SK-N-SH treated with all-trans-retinoic acid at 6 μM for 48 hours (cell line): ENCODE measurements at places on chromosomes 5 and 9.

GRCh38 chr5:82011761-82012160, 39.9 kb downstream of the ATG10 start:
- ATAC-seq: no peak

GRCh38 chr5:111892949-111893348, 136.0 kb upstream of the NREP start:
- no peak for ATAC-seq

GRCh38 chr5:107446972-107447371, 223.8 kb downstream of the EFNA5 start:
- ATAC-seq: no peak

DNA sequence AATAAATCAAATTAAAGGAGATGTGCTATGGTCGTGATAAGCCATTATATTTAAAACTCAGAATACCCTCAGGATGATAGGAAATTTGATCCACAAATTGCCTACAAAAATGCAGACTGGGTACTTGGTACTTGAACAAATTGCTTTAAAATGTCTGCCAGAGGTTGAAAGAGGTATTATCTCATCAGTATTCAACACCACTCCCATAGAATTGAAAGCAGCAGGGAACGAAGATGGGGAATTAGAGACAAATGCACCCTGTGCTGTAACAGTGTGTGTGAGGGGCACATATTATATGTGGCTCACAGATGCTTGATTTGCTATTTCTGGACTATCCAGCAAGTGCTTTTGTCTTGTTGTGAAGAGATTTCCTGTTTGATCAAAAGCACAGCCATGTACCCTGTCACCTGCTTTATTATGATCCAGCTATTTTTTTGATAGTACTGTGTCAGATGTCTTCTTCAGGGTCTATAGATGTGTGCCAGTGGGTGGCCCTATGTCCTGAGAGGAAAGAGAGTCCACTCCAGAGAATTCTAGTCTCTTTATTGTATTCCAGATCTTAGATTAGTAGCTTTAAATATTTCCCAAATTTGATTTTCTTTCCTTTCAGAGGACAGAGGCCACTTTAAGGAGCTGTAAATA, 120.1 kb downstream of the XRCC4 start:
- no peak for ATAC-seq

- ATAC-seq: no peak
Observed at GRCh38 chr9:125519734-125520133, 187.3 kb downstream of the MAPKAP1 start.

DNA sequence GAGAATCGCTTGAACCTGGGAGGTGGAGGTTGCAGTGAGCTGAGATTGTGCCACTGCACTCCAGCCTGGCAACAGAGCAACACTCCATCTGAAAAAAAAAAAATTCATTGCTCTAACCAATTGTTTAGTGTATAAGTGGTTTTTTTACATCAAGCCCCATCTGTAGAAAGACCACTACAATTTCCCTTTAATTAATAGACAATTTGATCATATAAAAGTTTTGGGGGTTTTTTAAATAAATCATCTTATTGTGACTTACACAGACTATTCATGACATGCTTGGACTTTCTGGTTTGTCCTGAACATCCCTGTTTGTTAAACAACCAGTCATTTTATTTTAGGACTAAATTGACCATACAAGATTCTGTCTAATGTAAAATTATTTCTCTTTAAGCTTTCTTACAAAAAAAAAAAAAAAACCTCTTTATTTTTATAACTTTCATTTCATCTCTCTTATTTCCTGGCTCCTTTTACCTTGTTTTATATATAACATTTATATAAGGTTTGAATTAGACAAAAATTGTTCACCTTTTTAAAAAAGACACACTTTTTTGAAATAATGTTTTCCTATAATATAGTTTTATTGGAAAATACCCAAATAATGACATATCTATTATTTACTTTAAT, 9.8 kb upstream of the FANCC start:
- ATAC-seq: no peak

DNA sequence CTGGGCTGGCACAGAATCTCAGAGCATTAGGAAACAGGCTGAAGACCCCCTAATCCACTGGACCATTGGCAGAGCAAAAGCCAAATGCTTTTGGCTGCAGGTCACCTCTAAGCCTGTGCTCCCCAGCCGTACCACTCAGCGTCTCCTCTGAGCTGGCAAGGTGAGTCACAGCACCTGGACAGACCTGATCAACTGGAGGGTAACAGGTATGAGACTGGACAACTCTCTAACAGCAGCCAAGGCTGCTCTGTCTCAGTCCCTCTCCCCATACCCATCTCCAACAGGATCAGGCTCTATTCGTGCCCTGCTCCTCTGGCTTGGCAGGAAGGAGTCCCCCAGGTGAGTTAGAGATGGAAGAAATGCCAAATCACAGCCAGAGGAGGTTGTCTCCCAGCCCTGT, 4.7 kb downstream of the GOLGA2 start:
- no peak for ATAC-seq

GRCh38 chr9:128174062-128174461, 14.0 kb downstream of the BBLN start:
- no peak for ATAC-seq

- no peak for ATAC-seq
Observed at GRCh38 chr5:153267506-153267905, 223.0 kb upstream of the GRIA1 start.

- no peak for ATAC-seq
Observed at GRCh38 chr9:120787933-120788332, 5.3 kb downstream of the FBXW2 start.

- no peak for ATAC-seq
Observed at GRCh38 chr5:98570010-98570409, 203.5 kb upstream of the RGMB start.

GRCh38 chr9:4618700-4619099, 43.4 kb upstream of the PLPP6 start:
- ATAC-seq: no peak

DNA sequence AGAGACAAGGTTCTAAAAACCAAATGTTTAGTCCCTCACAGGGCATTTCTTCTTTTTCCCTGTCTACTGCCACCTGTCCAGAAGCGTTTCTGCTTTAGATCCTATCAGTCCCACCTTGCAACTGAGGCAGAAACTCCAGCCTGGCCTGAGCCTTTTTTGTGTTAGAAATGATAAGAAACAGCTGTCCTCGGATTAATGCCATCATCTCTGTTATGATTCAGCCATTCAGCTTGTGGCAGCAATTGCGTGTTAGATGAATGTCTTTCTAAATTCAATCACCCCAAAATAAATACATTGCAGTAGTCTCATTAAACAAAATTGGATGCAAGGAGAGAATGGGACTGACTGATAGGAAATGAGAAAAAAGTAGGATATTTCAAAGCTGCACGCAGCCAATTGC, 28.3 kb upstream of the FRMPD1 start:
- peak; percentile 21; the same call in 2 of the 3 replicates for ATAC-seq

DNA sequence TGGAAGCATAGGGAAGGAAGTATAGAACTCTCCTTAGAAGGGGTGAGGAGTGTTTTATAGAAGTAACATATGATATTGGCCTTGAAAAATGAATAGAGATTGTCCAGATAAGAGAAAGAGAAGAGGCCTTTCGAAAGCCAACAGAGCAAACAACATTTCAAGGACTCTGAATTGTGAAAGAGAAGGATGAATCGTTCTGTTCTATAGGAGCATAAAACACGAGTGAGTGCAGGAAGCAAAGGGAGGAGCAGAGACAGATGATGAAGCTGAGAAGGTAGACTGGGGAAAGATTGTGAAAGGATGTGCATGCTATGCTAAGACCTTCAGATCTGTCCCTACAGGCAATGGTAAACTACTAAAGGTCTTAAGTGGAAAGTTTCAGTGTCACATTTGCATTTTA, 271.0 kb downstream of the TMEM161B start:
- no peak for ATAC-seq

GRCh38 chr9:14746626-14747025, 24.1 kb upstream of the CER1 start:
- no peak for ATAC-seq

- ATAC-seq: no peak
Observed at GRCh38 chr9:38172586-38172985, 103.6 kb upstream of the SHB start.

DNA sequence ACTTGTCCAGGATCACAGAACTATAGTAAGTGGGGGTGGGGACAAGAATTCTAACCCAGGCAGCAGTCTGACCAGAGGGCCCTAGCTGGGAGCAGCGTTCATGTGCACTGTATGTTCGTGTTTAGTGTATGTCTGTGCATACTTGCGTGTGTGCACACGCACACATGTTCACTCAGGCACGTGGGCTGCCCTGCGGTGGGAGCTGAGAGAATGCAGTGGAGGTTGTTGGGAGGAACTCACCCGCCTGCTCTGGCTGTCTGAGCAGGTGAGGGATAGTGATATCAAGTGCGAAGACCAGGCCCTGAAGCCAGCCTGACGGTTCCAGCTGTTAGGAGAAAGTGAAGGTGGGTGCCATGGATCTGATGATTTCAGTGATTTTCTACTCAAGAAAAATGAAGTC, 942 bp downstream of the DCANP1 start:
- no peak for ATAC-seq

DNA sequence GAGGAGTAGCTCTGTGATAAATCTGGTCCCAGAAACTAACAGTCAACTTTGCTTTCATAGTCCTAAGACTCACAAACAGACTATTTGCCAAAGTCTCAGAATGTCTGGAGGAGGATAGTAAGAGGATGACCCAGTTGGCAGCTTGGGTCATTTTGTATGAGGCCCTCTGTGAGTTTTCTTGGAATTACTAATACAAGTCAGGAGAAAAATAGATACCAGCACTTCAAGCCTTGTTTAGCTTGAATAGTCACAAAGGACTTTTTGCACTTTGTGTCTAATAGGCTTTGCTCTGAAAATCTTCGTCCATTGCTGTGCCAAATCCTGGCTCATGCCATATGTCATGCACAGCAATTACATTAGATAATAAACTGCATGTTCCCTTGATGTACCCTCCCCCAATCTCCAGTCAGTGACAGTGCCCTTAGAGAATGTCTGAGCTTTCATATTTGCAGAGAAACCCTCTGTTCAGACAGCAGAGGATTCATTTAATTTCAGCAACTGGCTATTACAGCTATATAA, 612.8 kb downstream of the CSNK1G3 start:
- ATAC-seq: no peak

DNA sequence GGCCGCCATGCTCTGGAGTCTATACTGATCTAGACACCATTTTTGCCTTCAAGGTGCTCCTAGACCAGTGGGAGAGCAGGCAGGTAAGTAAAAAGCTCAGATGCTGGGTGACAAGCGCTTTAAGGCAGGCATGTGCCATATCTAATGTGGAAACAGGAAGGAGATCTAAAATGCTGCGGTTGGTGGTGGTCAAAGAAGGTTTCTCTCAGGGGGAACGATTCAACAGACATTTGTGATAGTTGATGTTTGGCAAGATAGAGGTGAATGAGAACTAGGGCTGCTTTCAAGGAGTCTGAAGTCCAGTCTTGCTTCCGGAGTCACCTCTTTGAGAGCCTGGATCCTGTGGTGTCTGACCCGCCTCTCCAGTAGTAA, 146.2 kb upstream of the KLF4 start:
- ATAC-seq: no peak

DNA sequence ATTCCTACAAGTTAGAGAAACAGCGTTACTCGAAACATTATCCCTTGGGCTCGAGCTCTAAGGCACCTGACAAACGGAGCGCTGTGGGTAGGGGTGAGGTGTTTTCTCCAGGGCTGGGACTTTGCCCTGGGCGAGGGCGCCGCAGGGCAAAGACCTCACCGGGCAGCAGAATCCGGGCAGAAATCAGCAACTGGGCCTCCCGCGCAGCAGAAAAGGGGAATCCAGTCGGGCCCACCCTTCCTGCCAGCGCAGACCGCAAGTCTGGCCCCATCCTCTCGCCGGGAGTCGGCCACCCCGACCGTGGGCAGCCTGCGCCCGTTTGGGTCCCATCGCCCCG, 430 bp upstream of the MSH3 start:
- no peak; the same call in 2 of the 3 replicates for ATAC-seq

GRCh38 chr9:4508246-4508906, 18.1 kb downstream of the SLC1A1 start:
- ATAC-seq: peak; percentile 24; the same call in 2 of the 3 replicates

- no peak for ATAC-seq
Observed at GRCh38 chr5:142507531-142508372, 178.1 kb downstream of the FGF1 start.

DNA sequence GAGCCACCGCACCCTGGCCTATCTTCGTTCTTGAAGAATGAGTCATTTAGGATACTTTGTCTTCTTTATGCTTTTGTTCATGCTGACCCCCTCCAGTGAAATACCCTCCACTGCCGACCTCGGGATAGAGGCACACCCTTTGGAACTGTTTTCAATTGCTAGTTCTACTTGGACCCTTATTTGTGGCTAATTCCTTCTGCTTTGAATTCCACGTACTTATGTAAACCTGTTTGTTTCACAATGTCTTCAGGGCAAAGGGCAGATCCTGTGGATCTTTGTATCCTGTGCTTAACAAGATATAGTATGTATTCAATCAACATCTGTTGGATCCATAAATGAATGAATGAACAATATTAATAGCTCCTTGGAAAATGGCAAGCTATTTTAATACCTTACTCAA, 19.6 kb upstream of the AOPEP start:
- ATAC-seq: no peak

DNA sequence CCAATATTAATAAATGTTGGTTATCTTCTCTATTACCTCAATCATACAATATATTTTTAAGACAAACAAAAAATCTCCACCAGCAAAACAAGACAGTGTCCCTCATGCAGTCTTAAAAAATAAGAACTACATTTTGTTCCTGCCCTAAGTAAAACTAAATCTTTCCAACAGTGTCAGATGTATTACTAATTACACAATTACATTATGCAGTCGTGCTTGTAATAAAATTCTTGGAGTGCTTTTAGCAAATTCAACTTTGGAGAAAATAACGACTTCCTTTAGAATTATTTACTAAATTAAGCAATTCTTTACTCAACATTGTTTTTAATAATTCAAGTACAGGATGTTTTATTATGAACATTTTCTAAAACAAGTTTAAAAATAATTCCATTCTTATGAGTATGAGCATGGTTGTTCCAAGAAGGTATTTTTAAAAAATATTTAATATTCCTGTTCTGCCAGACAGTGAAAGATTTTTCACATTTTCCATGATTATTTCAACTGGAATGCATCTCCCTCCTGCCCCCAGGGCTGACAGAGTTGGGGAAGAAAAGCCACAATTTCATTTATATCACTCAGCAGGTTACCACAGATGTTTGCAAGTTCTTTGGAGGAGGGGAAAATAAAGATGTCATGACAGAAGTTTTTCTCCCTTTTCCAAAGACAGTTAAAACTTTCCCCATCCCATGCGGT, 137.9 kb downstream of the FAM114A2 start:
- peak; percentile 89 for ATAC-seq

DNA sequence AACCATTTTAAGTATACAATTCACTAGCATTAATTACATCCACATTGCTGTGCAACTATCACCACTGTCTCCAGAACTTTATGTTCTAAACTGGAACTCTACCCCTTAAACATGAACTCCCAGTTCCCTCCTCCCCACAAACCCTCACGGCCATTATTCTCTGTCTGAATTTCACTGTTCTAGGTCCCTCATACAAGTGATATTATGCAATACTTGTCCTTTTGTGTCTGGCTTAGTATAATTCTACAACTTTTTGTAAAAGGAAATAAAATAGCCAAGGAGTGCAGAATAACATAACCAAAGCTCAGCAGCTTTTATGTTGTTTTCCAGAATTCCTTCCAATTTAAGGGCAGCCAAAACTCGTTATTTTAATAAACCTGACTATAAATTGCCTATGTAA, 53.2 kb downstream of the NAA35 start:
- ATAC-seq: no peak

GRCh38 chr5:111930449-111930848, 173.5 kb upstream of the NREP start:
- peak; percentile 34 for ATAC-seq

GRCh38 chr5:113425909-113426308, 8.9 kb downstream of the TSSK1B start:
- no peak for ATAC-seq
